ENCODE measurements at places on chromosomes 1 and 21.

DNA sequence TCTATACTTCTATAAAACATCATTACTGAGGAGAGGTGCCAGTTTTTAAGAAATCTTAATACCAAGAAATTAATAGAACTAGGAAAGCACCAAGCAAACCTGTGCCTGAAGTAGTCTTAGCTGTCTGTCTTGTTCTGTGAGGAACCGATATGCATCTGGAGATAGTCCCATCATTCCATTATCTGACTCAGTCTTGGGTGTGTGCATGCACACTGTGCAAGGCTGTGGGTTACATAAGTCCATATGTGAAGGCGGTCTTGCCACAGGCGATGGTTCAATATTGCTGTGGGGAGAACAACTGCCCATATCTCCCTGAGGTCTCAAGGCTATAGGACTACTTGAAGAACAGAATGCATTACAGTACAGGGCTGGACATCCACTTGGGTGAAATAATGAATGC lies 33.8 kb downstream of the STIL start:
- DNase-seq = no peak

DNA sequence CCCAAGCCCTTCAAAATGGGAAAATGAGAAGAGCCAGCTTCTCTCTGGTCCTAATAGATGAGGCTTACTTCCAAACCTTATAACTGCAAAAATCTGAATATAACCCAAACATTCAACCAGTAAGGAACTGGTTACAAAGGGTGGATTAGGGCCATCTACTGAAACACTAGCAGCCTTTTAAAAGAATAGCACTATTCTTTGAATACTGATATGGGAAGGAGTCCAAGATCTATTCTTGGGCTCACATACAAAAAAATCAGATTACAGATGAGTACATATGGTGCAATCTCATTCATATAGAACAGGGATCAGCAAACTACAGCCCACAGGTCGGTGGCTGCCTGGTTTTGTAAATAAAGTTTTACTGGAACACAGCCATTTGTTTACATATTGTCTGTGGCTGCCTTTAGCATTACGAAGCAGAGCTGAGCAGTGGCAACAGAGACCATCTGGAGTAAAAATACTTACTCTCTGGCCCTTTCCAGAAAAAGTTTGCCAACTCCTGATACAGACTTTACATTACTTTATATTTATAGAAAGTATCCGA lies 167.7 kb downstream of the ZSCAN20 start:
- no peak for DNase-seq

GRCh38 chr1:28056129-28056925 lies 32.1 kb downstream of the EYA3 start:
- DNase-seq = peak; percentile 6

DNA sequence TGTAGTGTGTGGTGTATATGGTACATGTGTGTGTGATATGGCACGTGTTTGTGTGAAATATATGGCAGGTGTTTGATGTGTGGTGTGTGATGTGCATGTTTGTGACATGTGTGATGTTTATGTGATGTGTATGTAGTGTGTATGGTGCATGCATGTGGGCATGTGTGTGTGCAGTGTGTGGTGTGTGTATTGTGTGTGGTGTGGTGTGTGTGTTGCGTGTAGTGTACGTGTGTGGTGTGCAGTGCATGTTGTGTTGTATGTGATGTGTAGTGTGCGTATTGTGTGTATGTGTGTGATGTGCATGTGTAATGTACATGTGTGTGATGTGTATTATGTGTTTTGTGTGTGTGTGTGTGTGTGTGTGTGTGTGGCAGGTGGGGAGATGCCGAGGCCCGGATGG lies 65.7 kb downstream of the SLC19A1 start:
- no peak for DNase-seq

DNA sequence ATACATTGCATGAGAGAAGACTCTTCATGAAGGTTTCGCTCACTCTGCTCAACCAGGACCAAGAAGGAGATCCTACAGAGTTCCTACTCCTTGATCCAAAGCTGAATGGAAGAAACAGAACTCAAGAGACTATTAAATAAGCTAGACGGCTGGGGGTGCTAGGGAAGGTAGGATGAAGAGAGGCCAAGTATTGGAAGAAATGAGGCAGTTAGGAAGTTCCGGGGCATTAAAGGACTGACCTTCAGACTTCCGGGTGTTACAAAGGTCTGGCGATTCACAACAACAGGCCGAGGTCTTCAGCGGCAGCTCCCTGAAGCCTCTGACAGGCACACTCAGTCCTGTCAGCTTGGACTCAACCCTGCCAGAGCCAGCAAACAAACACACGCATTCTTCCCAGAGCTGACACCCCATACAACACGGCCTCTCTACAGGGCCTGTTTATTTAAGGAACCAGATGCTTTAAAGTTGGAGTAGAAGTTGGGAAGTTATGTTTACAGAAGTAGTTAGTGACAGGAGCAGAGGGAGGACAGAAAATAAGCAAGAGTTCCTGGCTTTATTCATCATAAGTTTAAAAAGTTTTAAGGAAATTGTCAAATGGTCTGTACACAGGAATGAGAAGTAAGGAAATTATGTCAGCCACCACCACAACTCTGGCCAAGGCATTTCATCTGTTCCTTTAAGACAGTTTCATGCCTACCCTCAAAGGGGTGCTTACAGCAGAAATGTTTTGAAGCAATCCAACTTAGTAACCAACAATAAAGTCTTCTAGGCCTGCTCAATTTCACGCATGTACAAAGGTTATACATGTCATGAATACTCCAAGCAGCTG lies 4.7 kb downstream of the SORT1 start:
- DNase-seq = no peak
